ENCODE measurements at places on chromosomes 2 and 18.
A peak's percentile ranks its signal among the peaks of the same experiment; 100 is the strongest.

GRCh38 chr2:150167711-150168110, 319.8 kb downstream of the RND3 start:
- peak; percentile 45 for DNase-seq

GRCh38 chr2:238697193-238698071, 150.5 kb upstream of the TWIST2 start:
- no peak for DNase-seq

DNA sequence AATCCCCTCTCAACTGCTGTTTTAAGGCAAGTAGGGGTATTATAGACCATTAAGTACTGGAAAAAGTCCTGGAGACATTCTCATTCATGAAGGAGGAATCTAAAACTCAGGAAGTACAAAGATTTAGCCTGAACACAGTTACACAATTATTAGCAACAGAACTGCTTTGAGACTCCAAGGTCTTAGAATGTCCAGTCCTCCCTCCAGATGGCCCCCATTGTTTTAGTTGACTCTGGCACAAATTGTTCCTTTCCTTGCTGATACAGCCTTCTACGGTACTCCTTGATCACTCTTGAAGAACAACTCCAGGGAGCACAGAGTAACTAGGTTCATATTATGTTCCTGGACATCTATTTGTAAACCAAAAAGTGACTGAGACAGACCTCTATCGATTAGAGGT, 210.1 kb upstream of the RND3 start:
- no peak for DNase-seq

DNA sequence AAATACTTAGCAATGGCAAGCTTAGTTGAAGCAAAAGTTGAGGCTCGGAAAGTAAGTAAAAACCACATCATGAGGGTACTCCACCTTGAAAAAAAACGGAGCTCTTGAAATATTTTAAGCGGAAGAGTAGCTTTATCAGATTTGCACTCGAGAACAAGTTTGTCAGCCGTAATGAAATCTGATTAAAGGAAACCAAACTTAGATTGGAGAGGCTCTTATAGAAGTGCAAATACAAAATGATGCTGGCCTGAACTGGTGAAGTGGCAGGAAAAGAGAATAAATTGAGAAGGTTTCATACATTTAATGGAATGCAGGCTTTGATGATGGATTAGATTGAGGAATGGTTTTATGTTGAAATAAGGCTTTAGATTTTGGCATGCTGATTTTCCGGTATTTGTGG, 484.2 kb downstream of the PID1 start:
- no peak for DNase-seq

- no peak for DNase-seq
These were observed 167.3 kb downstream of the MREG start for GRCh38 chr2:215845839-215846586.

GRCh38 chr18:32677578-32677977, 95.2 kb downstream of the KLHL14 start:
- no peak for DNase-seq

DNA sequence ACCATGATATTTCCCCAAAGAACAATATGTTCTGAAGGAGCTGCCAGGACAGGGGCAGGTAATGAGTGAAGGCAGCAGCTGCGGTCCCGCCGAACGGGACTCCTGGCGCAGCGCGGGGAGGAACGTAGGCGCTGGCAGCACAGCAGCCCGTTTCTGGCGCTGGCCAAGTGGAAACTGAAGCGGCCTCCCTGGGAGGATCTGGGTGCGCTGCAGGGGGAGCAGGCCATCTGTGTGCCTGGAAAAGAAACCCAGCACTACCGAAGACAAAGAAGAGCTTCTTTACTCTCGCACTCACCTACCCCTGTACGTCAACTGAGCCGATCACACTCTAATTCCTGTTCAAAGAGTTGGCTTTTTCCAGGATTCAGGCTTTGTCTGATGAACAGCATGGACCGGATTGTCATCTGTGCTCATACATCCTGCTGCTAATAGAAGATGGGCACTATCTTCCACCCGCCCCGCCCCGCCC, 11.8 kb downstream of the G6PC2 start:
- no peak for DNase-seq

- no peak for DNase-seq
These were observed 165.9 kb downstream of the DYSF start for GRCh38 chr2:71619230-71619741.

DNA sequence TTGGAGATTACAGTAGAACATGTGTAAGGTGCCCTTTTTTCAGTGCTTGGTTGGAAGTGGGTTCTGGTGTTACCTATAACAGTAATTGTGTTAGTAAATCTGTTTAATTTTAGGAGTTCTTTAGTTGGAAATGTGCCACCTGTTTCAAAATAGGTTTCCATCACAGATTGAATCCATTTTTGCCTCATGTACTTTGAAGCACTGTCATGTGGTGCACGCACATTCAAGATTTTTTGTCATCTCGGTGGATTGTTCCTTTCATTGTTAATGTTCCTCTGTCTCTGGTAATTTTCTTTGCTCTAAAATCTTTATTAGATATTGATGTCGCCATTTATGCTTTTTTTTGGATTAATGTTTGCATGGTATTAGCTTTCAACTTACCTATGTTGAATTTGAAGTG, 1.3 kb downstream of the ATP9B start:
- DNase-seq: no peak

DNA sequence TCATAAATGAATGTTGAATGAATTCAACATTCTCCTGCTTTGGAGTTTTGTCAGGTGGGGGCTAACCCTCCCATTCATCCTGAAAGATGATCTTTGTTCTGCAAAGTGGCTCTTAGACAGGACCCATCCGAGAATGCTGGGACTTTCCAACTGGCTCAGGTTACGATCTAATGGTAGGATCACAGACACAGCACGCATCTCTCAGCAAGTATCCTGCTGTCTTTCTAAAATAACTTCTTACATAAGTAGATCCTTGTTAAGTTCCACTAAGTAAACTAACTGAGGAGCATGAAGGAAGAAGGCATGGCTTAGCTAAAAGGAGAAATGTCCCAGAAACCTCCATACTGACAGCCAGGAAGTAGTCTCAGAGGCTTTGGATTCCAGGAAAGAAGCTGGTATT, 23.7 kb downstream of the CYP27A1 start:
- DNase-seq: no peak

DNA sequence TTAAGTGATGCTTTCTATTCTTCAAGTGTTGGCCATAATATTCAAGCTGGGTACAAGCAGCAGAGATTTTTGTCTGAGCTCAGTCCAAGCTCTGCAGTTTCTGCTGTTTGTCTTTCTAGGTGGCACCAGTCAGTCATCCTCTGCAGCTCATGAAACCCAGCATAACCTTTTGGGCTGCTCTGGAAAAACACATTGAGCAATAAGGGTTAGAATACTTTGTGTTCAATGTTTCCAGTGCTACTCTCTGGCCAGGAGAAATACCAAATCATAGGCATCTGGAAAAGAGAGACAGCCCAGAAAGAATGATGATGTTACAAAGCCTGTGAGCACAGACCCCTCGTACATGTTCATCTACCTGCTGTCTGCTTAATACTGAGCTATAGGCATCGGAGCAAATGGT, 19.5 kb upstream of the WIPF1 start:
- DNase-seq: no peak

DNA sequence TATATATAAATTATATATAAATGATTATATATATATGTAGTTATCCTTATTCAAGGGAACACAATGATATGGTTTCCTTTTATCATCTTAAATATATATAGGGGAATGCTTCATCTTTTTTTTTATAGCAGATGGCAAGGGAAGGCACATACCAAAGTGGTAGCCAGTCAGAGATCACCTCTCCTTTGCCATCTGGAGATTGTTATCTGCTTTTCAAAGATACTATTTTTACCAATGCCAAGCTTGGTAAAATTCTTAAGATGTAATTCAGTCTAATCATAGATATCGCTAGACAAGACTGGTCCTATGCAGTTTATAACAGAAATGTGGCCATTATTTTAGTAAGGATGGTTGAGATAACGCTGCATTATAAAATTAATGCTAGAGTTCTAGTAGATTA, 64.7 kb upstream of the DSEL start:
- DNase-seq: no peak

- DNase-seq: no peak
These were observed 126.8 kb downstream of the ZAP70 start for GRCh38 chr2:97840198-97840597.

DNA sequence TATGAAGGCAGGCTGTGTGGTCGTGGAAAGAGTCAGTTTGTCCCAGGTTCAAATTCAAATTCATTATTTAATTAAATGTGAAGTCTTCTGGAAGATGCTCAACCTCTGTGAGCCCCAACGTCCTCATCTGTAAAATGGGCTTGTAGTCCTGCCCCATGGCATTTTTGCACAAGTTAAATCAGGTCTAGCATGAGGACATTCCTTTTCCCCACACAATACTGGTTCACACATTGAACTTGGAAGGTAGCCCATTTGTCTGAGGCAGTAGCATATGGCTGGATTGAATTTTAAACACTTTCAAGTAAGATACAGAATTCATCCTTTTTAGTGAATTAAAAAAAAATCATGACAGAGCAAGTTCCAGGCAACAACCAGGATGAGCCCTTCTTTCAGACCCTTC, 665.4 kb upstream of the HS6ST1 start:
- no peak for DNase-seq

DNA sequence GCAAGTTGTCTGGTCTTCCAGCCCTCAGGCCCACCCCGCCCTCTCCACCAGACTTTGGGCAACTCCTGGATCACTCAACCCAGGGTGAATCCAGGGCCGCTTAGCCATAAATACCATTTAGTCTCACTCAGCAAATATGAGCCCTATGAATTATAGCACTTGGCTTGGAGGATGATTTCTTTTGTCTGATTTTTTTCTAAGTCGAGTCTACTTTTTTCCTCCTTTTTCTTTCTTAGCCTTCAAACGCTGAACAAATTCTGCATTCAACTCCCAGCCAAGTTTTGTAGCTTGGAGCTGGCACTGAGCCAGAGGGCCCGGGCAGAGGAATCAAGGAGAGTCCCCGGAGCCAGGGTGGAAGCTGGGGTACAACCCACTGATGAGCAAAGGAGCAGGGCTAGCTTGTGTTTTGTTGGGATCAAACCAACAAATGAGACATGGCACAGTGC, 48.7 kb downstream of the SERTAD2 start:
- no peak for DNase-seq

DNA sequence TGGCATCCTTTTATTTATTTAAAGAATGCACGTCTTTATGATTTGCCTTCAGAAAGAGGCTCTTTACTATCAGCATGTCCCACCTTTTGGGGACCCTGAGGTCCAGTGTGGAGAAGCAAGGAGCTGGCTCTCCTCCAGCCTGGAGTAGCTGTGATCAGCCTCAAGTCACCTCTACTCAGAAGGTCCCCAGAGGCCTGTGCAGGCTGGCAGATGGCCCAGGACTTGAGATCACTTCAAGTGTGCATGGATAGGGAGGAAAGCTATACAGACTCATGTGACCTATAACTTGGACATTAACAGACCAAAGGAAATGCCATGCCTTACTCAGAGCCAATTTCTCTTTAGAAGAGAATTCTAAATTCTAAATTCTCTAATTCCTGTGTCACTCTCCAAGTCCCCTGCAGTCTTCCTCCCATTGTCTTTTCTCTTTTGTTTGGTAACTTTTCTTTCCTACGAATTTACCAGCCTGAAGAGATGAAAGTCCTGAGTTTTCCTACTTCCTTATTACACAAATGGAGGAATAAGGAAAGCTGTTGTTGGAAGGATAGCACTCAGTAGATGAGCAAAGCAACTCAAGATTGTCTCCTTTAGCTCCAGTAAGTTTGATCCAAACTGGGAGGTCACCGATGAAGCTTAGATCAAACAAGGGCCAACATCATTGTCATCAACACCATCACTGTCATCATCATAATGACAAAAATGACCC, 163.9 kb downstream of the GFPT1 start:
- no peak for DNase-seq

DNA sequence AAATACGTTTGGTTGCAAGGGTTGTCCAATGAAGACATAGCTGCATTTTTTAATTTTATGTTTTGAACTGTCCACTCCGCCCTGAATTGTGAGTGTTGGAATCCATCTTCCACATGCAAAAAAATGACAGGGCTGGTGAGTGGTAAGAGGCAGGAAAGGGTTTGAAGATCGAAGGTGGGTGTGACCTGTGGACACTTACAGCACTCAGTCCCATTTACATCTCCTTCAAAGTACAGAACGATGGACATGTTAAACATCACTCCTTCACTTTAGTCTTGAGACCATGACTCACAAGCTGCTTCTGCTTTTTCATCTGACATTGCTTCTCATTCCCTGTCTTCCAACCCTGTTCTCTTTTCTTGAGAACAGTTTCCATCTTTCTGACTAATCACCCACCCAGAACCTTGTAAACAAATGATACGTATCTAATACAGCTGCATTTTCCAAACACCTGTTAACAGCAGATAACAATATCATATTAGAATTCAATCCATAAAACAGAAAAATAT, 179.3 kb downstream of the ZNF516 start:
- no peak for DNase-seq

- DNase-seq: no peak
These were observed 70.8 kb downstream of the OXER1 start for GRCh38 chr2:42693013-42693615.

GRCh38 chr2:40432921-40433483, 18.9 kb downstream of the SLC8A1 start:
- no peak for DNase-seq

DNA sequence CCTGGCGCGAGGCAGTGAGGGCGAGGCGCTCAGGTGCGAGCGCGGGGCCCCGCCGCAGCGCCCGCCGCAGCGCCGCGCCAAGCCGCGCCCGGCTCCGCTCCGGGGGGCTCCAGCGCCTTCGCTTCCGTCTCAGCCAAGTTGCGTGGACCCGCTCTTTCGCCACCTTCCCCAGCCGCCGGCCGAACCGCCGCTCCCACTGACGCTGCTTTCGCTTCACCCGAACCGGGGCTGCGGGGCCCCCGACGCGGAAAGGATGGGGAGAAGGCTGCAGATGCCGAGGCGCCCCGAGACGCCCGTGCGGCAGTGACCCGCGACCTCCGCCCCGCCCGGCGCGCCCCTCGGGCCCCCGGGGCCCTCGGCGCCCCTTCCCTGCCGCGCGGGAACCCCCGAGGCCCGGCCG, 328 bp upstream of the INHBB start:
- DNase-seq: no peak

DNA sequence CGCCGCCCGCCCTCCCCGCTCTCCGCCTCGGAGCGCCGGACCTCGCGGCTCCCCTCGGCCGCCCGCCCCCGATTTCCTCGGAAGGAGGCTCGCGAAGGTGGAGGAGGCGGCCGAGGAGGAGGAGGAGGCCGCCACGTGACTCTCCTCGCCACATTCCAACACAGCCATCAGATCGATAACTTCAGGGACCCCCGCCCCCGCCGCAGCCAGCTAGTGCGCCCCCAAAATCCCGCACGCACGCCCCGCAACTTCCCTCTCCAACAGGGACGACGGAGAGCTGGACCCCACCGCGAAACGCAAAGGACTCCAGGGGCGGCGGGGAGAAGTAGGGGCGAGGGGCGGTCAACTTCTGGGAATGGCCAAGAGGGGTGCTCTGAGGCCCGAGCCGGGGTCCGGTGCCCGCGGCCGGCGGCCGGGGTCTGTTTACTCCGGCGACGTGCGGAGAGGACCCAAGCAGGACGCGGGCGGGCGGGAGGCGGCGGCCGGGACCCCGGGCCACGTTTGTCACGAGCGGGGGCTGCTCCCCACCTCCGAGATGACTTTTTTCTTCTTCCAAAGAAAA, 2.0 kb downstream of the ZNF521 start:
- no peak for DNase-seq
